ENCODE measurements at places on chromosomes 7 and 10.

DNA sequence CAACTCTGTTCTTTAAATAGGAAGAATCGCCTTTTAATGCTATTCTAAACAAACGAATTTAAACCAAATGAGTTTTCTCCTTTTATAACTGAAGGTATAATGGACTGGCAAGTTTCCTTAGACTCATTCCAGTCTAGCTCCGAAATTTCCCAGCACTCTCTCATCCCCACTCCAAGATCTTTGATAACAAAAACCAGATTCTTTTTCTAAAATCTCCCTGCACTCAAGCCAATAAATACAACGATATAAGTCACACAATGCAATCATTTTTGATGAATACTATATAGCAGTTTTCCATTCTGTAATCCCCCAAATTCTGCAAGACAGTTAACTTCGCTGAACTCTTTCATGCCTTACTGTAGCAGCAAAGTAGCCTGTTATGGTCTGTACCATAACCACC, 1.9 kb downstream of the OGA start:
- DNase-seq, result no peak

GRCh38 chr10:78471723-78472550, 438.3 kb downstream of the RPS24 start:
- no peak for DNase-seq

DNA sequence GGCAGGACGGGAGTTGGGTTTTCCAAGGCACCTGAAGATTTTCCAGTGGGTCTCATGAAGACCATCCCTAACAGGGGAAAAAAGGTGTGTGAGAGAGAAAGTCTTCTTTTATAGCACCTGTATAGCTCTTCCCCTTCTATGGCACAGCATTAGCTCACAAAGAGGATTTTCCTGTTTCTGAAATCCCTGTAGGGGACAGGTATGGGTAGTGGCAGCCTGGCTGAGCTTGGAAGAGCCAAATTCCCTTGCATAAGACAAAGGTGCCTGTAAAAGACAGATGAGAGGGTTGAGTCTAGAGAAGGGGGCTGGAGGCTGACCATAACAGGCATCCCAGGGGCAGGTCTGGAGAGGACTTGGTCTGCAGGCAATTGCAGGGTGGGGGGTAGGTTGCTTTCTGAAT, 63.7 kb downstream of the COL13A1 start:
- no peak for DNase-seq

GRCh38 chr7:36896418-36896817, 172.1 kb upstream of the AOAH start:
- DNase-seq, result no peak

DNA sequence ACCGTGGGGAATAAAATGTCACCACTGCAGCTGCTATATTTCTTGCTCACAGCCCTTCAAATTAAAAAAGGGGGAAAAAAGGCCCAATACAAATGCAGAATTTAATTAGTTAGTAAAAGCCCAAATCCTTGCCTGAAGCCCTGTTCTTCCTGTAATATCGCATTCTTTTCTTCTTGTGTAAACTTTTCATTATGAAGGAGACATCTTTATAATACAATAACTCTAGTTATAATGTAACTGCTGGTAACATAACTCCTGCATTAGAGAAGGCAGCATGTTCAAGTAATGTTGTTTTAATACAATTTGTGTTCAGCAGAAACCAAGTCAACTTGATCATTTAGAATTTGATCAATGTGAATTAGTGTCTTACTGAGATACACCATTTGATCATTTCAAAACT, 250.9 kb downstream of the CHCHD3 start:
- no peak for DNase-seq

DNA sequence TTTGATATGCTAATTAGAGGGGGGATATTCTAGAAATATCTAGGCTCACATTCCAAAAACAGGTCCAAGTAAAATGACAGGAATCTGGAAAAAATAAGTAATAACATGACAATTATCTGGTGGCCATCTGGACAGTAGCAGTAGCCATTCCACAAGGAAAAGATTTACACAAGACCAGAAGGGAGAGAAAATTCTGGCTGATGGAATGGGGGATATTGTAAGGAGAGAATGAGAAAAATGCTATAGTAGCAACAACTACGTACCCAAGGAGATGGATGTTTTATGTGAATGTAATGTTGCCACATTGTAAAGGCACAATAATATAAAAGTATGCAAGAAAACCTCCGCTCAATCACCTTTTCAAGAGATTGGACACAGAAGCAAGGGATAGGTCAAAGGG, 5.4 kb downstream of the MYOF start:
- DNase-seq, result no peak

DNA sequence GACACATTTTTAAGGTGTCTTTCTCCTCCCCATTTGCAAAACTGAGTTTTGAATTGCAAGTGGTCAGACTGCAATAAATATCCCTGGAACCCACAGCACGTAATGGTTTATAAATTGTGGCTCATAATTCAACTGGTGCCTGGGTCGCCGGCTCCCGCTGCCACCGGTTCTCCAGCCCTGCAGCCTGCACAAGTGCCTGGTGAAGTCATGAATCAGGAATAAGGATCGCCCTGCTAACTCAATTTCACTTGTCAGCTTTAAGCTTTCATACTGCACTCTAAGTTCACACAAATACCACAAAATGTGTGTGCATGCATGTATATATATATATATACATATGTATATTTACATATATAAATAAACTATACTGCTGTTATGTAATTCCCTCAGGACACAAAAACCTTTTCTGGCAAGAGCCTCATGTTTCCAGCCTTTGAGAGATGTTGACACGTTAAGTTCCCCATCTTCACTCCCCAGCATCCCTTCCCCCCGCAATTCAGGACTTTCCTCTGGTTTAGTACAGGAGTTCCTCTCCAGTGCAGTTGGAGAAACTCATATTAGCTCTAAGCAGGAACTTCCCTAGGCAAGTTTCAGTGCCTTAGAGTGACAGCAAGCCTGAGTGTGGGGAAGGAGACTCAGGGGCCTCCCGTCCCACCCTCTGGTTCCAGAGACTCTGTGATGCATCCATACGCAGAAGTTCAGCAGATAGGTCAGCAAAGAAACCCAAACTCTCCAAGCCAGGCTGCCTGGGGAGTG, 129.2 kb upstream of the UNC5B start:
- no peak for DNase-seq
